Activated T-cell treated with anti-CD3 and anti-CD28 coated beads, Interleukin-2, amount 50 U/mL, for 48 hours (primary cell): ENCODE measurements at places on chromosomes 11 and 22.

GRCh38 chr22:46068593-46069491 is 81.5 kb upstream of the PPARA start:
- no peak for DNase-seq

- DNase-seq: no peak
Measured at GRCh38 chr11:69707176-69707575, 3.4 kb upstream of the FGF19 start.

GRCh38 chr11:44601471-44602370 is 36.3 kb downstream of the CD82 start:
- no peak for DNase-seq

DNA sequence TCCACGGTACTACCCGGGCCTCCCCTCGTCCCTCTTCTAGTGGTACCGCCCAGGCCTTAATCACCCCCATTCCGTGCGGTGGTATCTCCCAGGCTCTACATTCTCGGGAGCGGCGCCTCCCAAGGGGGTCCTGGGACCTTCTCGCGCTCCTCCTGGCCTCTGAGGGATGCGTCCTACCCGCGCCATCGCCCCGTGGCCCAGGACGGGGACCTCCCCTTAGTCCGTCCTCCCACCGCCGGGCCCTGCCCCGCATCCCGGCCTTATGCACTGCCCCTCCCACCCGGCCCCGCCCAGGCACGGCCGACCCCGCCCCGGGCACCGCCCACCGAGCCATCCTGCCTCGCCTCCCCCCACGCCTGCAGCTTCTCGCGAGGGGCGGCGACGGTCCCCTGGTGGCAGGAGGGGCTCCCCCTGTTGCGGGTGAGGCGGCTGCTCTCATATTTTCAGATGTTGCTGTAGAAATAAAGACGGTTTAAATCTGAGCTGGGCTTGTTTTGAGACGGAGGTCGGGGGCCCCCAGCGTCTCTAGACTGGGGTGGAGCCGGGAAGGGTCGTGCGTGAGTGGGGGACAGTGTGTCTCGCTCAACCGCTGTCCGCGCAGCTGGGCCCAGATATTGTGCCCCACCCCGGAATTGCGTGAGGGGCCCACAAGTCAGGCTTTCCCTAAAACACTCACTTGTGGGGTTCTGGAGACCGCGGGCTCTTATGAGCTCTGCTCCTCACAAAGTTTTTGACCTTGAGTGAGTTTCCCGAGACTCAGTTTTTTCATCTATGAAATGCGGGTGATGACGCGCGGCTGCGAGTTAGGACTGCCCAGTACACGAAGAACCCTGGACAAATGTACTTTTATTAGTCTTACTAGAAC is 828 bp upstream of the RAB1B start:
- peak; percentile 91 for DNase-seq

- DNase-seq: no peak
Measured at GRCh38 chr11:19105011-19105410, 12.0 kb upstream of the ZDHHC13 start.

GRCh38 chr11:129728581-129728980 is 87.1 kb upstream of the TMEM45B start:
- no peak for DNase-seq

- no peak for DNase-seq
Measured at GRCh38 chr11:122360875-122361274, 244.9 kb upstream of the BLID start.

DNA sequence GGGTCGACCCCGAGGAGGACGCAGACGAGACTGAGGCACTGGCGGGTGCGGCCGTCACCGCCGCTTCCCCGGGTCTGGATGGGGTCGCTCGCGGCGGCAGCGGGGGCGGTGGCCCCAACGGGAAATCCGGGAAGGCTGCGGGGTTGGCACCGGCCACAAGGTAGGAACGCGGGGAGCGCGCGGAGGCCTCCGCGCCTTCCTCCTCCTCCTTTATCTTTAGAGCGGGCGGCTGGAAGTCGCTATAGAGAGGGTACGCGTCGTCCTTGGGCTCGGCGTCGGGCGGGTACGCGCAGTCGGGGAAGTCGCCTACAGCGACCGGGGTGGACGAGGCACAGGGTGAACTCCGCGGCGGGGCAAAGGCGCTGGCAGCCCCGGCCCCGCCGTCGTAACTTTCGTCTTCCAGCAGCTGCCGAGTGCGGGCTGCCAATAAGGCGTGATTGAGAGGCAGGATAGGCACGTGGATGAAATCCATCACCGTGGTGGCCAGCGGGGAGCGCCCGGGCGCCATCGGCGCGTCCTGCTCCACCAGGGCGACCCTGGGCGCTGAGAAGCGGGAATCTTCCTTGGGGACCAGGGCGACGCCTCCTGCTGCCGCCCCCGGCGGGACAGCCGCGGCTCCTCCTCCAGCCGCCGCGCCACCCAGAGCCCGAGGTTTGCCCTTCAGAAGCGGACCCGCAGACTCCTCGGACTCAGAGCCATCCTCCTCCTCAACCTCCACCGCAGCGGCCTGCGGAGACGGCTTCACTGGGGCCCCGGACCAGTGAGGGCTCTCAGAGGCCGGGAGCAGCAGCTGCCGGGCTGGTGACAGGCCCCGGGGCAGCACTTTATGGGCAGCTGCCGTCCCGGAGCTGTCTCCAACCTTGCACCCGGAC is 1.7 kb downstream of the PGR start:
- DNase-seq: no peak

- DNase-seq: no peak
Measured at GRCh38 chr11:12448131-12448939, 71.0 kb downstream of the PARVA start.

DNA sequence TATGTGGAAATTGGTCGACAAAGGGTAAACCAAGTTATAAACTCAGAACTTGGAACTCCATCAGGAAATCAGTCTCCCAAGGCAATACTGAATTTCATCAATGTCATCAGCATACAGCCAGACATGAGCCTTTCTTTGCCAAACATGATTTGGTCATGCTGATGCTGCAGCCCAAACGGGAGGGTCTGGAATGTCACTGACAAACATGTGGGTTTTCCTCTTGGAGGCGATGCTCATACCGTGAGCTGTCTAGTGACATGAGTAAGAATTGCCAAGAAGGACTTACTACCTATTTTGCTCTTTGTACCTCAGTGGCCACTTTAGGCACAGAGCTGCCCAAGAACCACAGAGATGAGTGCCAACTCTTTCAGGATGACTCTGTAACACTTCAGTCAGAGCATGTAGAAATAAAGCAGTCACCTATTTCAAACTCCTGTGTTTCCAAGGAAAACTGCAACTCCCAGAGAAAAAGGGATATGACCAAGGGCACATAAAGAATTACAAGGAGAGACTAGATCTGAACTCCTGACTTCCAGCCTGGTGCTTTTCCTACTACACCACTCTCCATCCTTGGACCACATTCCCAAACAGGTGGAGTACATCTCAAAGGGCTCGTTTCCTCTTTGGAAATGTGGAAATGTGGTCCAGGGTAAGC is 24.3 kb upstream of the MRGPRX2 start:
- DNase-seq: no peak

GRCh38 chr11:2582351-2582945 is 117.3 kb downstream of the KCNQ1OT1 start:
- no peak for DNase-seq

- DNase-seq: no peak
Measured at GRCh38 chr11:119895981-119896380, 167.0 kb upstream of the NECTIN1 start.

GRCh38 chr11:127552446-127552845 is 551.9 kb upstream of the KIRREL3 start:
- no peak for DNase-seq

- peak; percentile 32 for DNase-seq
Measured at GRCh38 chr11:122808478-122808869, 29.8 kb upstream of the CRTAM start.

DNA sequence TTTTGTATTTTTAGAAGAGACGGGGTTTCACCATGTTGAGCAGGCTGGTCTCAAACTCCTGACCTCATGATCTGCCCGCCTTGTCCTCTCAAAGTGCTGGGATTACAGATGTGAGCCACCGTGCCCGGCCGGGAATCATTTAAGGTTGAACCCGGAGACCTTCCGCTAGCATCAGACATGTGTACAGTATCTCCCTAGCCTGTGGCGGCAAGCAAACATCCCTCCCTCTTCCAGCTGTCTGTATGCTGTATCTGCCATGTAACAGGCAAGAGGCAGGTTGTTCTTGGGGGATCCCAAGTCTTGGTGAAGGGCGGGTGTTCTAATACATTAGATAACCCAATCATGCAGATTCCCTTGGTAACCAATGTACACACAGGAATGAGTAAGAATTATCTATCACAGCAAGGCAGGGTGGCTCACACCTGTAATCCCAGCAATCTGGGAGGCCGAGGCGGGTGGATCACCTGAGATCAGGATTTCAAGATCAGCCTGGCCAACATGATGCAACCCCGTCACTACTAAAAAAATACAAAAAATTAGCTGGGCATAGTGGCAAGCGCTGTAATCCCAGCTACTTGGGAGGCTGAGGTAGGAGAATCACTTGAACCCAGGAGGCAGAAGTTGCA is 58.1 kb upstream of the RBFOX2 start:
- no peak for DNase-seq

DNA sequence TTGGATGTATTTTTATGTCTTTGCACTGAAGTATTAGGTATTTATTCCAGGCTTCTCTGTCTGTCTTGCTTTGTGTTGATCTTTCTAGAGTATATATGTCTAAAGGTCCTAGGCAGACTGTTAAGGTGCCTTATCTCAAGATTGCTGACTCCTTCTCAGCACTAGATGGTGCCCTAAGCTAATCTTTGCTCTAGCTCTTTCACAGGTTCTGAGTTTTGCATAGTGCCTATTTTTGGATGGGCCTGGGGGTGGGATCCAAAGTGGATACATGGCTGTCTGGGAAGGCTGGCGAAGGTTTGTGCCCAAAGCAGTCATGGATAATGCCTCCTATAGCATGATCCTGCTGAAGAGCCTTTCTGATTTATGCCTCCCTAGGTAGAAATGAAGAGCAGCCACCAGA is 154.9 kb downstream of the TRPC6 start:
- no peak for DNase-seq

GRCh38 chr11:849951-850774 is 7.5 kb downstream of the TSPAN4 start:
- no peak for DNase-seq

- DNase-seq: no peak
Measured at GRCh38 chr11:14584595-14584994, 59.0 kb upstream of the PDE3B start.

GRCh38 chr22:48734359-48734758 is 1093.3 kb downstream of the BRD1 start:
- DNase-seq: no peak

DNA sequence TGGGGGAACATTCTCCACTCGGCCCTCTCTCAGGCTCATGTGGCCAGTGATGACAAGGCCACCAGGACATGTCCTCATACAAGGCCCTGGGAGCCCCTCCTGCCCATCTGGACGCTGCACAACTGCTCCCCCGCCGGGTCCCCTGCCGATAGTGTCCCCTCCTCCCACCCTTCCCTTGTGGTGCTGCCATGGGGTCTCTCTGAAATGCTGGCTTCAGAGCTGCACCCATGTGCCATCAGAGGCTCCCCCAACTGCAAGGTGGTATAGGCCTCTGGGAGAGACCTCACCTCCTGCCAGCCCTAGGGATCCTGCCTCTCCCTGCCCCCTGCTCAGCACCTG is 113.0 kb downstream of the KCNQ1OT1 start:
- peak; percentile 4 for DNase-seq

DNA sequence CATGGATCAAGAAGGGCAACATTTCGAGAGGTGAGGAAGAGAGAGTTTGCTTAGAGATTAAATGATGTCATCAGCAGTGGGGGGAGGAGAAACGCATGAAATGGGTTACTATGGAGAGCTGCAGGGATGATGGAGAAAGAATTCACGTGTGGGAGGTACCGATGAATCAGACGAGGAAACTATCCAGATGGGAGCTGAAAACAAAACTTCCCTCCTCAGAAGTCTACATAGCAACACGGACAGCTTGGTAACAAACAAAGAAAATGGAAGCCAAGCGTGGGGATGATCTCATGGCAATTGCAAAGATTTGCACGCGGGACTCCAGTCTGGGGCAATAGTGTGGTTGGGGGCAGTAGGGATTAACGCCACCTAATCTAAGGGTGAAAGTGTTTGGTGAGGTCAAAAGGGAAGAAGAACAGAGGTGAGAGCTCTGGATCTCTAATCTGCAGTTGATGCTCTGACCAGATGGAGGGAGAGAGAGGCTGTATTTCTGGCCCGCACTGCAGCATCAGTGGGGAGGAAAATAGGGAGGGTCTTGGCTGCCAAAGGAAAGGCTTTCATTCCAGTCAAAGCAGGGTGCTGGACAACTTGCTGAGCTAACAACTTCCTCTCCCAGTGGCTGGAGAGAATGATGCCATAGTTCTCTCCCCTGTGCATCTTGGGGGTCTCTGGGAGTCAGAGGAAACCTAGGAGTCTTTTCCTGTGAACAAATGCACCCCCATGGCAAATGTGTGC is 43.4 kb upstream of the CSNK2A3 start:
- DNase-seq: no peak

DNA sequence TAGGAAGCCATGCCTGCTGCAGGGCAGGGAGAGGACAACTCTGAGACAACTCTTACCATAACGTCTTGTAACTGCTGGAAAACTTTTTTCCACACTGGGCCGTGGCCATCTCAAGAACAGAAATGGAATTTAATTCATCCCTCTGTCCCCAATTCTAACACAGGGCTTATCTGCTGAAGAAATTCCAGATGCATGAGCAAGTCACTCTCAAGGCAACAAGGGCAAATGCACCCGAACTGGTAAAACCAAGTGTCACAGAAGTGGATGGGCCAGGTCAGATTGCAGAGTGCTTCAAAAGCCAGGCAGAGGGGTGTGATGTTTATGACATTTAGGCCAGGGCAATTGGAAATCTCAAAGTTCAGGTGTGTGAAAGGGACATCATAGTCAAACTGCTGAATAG is 7.4 kb downstream of the SMPD1 start:
- no peak for DNase-seq

DNA sequence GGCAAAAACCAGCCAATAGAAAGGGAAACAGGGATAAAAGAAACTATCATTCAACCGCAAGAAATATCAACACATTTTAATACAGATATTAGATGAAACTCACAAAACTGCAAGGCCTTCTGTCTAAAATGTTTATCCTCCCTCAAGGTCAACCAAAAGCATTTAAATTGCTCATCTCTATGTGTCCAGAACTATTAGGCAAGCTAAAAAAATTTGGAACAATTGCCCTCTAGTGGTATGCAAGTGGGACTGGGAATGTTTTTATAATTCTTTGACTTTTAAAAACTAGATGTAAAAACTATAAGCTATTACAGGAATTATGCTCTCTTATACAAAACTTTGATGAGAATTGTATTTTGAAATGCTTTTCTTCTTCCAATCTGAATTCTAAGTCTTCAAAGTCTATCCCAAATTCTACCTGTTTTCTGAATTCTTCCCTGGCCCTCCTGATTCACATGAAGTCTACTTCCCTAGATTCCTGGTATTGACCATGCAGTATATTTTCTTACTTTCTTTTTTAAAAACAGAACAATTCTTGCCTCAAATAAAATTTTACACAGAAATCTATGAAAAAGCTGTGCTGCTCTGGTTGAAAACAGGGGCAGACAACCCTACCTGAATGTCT is 4.9 kb downstream of the CWC15 start:
- DNase-seq: no peak

GRCh38 chr11:123681030-123681429 is 26.6 kb upstream of the SCN3B start:
- DNase-seq: no peak

- no peak for DNase-seq
Measured at GRCh38 chr22:44786610-44787009, 34.2 kb downstream of the ARHGAP8 start.

GRCh38 chr22:28837640-28838039 is 37.3 kb upstream of the XBP1 start:
- DNase-seq: no peak

GRCh38 chr22:43782448-43782847 is 29.7 kb downstream of the EFCAB6 start:
- no peak for DNase-seq

- DNase-seq: peak; percentile 99
Measured at GRCh38 chr11:57667736-57668433, at the start of gene ZDHHC5. ZDHHC5 (plus strand) TSS chr11:57668114; CDS start chr11:57673091, 4,977 bp downstream.

GRCh38 chr22:27768027-27768653 is 33.4 kb downstream of the MN1 start:
- no peak for DNase-seq
